Pancreas (tissue), 10 donors: ENCODE measurements at places on chromosomes 12 and 14.

DNA sequence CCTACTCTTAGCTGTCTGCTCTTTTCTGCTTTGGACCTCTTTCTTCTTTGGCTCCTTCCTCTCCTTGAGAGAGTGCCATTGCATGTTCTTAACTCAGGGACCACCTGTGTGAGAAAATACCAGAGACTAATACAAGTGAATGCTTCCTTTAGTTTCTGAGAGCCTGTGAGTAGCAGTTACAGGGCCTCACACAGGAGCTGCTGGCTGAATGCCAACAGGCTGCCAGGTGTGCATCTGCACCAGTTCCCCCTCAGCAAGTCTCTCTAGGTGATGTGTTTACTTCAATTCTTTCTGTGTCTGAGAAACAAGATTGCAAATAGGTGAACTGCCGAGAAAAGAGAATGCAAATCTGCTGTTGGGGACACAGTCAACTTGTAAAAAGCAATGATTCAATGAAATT is 108.2 kb downstream of the STXBP6 start:
- no peaks in the 10 kb centered on the region for H3K36me3 ChIP-seq
- H3K27me3 ChIP-seq, result no peaks in the 10 kb centered on the region
- H3K27ac ChIP-seq, result no peak overlapping the region
- H3K4me1 ChIP-seq, result peaks cover 5% of the 10 kb centered on the region

GRCh38 chr12:75581515-75581914 is 70.1 kb upstream of the KRR1 start:
- DNase-seq, result no peak
- H3K4me3 ChIP-seq, result no peak overlapping the region
- no peaks in the 10 kb centered on the region for H3K27me3 ChIP-seq
- no peak overlapping the region for H3K27ac ChIP-seq
- H3K4me1 ChIP-seq, result no peaks in the 10 kb centered on the region
- H3K36me3 ChIP-seq, result no peaks in the 10 kb centered on the region

GRCh38 chr14:60166142-60166541 is 944 bp upstream of the DHRS7 start:
- peaks cover 3% of the 10 kb centered on the region for H3K4me1 ChIP-seq
- H3K27ac ChIP-seq, result no peak overlapping the region
- H3K36me3 ChIP-seq, result no peaks in the 10 kb centered on the region
- H3K4me3 ChIP-seq, result no peak overlapping the region
- DNase-seq, result no peak

DNA sequence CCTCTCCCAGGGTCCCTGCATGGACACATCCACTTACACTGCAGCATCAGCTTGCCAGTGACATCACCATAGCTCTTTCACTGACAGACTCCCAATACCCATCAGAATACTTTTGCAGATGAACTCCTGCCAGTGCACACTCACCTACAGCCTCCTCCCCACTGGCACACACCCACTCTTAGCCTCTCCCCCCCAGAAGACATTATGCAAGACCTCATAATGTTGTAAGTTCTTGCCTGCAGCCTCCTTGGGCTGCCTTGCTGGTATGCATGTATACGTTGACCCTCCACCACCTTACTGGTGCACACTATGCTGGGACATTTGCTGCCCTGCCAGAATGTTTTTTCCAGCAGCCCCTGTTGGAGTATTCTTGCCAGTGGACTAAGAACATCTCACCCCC is 324.2 kb downstream of the AEBP2 start:
- H3K27me3 ChIP-seq, result no peaks in the 10 kb centered on the region
- no peaks in the 10 kb centered on the region for H3K4me1 ChIP-seq
- no peak overlapping the region for H3K4me3 ChIP-seq
- H3K36me3 ChIP-seq, result no peaks in the 10 kb centered on the region

- H3K4me1 ChIP-seq, result no peaks in the 10 kb centered on the region
- no peak for DNase-seq
- H3K36me3 ChIP-seq, result no peaks in the 10 kb centered on the region
- no peak overlapping the region for H3K27ac ChIP-seq
- no peak overlapping the region for H3K4me3 ChIP-seq
These were observed 340.4 kb downstream of the NAV3 start for GRCh38 chr12:78171061-78171460.

GRCh38 chr14:51093371-51094281 is 1.3 kb downstream of the TRIM9 start:
- H3K36me3 ChIP-seq, result no peaks in the 10 kb centered on the region
- H3K4me1 ChIP-seq, result peaks cover 7% of the 10 kb centered on the region
- H3K4me3 ChIP-seq, result peak overlapping the region; percentile 83
- no peak overlapping the region for H3K27ac ChIP-seq
- H3K27me3 ChIP-seq, result no peaks in the 10 kb centered on the region
- peak; percentile 61 for DNase-seq

DNA sequence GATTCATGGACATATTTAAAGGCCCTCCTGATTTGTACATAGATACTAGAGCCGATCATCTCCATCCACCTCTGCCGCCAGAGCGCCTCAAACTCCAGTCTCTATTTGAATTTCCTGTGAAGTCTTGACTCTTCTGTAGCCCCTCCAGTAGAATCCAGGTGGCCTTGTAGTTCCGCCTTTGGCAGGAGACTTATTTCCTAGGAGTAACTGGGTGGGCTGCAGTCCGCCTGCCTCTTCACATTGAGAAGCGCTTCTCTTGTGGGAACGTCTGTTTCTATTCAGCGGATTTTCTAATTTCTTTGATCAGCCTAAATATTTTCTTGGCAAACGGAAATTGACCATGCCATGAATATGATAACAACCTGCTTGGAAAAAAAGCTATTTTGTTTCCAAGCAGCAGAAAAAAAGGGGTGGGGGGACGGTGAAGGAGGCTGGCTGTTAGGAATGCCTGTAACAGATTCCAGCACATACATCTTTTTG is 9.0 kb upstream of the SIX1 start:
- peak overlapping the region; percentile 51 for H3K4me3 ChIP-seq
- no peaks in the 10 kb centered on the region for H3K4me1 ChIP-seq
- no peaks in the 10 kb centered on the region for H3K36me3 ChIP-seq
- peaks cover 6% of the 10 kb centered on the region for H3K27me3 ChIP-seq

- H3K4me1 ChIP-seq, result no peaks in the 10 kb centered on the region
- no peaks in the 10 kb centered on the region for H3K36me3 ChIP-seq
- DNase-seq, result no peak
These were observed 13.0 kb upstream of the RHOJ start for GRCh38 chr14:63191211-63191610.

DNA sequence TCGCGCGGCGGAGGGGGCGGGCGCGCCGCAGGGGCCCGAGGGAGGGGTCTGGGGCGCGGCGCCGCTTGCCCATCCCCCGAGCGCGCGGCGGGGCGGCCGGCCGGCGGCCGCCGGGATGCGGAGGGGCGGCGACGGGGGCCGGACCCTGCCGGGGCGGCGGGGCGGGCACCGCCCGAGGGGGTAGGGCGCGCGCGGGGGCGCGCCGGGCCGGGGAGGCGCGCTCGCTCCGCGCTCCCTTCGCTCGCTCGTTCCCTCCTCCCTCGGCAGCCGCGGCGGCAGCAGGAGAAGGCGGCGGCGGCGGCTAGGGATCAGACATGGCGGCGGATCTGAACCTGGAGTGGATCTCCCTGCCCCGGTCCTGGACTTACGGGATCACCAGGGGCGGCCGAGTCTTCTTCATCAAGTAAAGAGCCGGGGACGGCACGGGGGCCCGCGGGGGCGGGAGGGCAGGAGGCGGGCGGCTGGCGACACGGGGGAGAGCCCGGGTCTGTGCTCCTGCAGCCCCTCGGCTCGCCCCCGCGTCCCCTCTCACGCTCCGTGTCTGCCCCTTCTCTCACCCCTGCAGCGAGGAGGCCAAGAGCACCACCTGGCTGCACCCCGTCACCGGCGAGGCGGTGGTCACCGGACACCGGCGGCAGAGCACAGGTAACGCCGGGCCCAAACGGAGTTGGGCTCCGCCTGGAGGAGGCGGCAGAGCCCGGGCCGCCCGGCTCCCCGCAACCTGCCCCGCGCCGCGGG is at the start of gene PLEKHA5:
Gene PLEKHA5, plus strand, starts transcription at position 248 of the 738 bp plus-strand sequence. Its CDS starts 67 bp downstream, at position 315.
- peak within 1 kb of the TSS; percentile 93 for H3K27ac ChIP-seq
- peaks cover 11% of the 10 kb centered on the region for H3K4me1 ChIP-seq
- peak; percentile 90 for DNase-seq
- H3K4me3 ChIP-seq, result peak within 1 kb of the TSS; percentile 84
- no peaks in the 10 kb centered on the region for H3K36me3 ChIP-seq

- H3K4me1 ChIP-seq, result no peaks in the 10 kb centered on the region
- no peak overlapping the region for H3K4me3 ChIP-seq
- no peaks in the 10 kb centered on the region for H3K27me3 ChIP-seq
These were observed 117.5 kb upstream of the EVL start for GRCh38 chr14:99947695-99948094.

DNA sequence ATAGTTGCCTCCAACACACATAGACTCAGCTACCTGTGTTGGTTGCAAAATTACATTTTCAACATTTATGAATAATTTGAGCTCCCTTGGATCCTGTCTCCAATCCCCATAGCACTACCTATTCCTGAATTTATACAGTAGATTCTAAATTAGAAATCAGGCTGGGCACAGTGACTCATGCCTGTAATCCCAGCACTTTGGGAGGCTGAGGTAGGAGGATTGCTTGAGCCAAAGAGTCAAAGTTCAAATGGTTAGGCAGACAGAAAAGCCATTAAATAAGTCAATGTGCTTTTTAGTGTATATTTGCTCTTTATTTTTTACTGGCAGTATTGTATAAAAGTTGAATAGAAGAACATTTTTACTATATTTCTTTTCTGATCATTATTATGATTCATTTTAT is 24.9 kb upstream of the C2CD5 start:
- DNase-seq, result no peak

DNA sequence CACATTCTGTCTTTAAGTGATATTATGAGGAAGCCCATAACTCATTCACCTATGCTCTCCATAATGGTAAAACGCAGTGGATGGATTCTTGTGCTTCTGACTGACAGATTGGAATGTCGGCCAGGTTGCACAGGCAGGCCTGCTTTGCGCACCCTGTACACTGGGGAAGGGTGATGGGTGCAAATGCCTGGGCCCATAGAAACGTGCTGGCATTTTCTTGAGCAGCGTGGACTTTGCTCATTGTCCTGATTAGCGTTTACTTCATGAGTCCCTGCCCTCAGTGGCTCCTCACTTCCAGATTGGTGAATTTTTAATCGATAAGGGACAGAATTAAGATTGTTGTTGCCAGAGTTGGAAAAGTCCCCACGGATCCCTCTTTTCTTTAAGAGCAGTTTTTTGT is 80.9 kb upstream of the TRAF3 start:
- no peak overlapping the region for H3K4me3 ChIP-seq
- H3K4me1 ChIP-seq, result peaks cover 13% of the 10 kb centered on the region
- H3K27me3 ChIP-seq, result no peaks in the 10 kb centered on the region
- H3K27ac ChIP-seq, result no peak overlapping the region

DNA sequence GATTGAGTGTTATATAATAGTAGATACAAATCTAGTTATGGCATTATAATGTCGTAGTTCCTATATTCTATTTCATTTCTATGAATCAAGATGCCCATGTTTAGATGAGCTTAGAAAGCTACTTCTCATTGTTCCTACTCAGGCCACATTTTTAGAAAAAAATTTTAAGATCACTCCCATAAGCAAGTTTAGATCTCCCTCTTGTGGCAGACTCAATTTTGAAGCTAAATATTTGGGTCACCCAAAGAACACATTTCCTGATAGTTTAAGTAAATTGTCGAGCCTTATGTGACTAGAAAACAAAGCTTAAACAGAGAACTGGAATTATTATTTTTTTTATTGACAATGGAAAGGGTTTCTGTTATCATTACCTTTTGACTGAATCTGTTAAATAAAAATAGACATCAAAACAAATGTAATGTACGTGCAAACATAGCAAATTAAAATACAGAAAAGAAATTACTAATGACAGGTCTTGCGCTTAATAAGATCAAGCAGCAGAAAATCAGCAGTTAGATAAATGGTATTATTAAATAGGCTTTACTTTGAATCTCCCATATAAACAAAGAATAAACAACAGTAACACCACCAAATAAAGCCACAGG is 180.2 kb downstream of the ACSS3 start:
- no peaks in the 10 kb centered on the region for H3K36me3 ChIP-seq
- no peak for DNase-seq
- H3K4me3 ChIP-seq, result no peak overlapping the region
- no peaks in the 10 kb centered on the region for H3K27me3 ChIP-seq

DNA sequence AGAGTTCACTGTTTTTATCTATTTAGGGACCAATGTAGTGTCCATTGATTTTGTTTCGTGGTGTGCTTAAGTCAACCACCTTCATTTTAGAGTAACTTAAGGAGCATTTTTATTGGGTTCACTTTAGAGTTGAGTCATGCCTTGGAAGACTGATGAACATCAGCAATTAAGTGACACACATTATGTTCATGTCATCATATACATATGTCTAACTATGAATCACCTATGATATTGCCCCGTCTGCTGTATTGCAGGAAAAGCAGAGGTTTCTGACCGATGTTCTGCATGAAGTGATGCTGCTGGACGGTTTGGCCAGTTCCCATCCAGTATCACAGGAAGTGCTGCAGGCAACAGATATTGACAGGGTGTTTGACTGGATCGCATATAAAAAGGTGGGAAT is 227.1 kb downstream of the TRHDE start:
- DNase-seq, result no peak
- no peak overlapping the region for H3K27ac ChIP-seq
- H3K36me3 ChIP-seq, result peaks cover 7% of the 10 kb centered on the region
- no peaks in the 10 kb centered on the region for H3K4me1 ChIP-seq
- H3K27me3 ChIP-seq, result no peaks in the 10 kb centered on the region
- no peak overlapping the region for H3K4me3 ChIP-seq

- no peak overlapping the region for H3K27ac ChIP-seq
- H3K4me1 ChIP-seq, result no peaks in the 10 kb centered on the region
- no peak overlapping the region for H3K4me3 ChIP-seq
- no peak for DNase-seq
- no peaks in the 10 kb centered on the region for H3K36me3 ChIP-seq
- H3K27me3 ChIP-seq, result no peaks in the 10 kb centered on the region
These were observed 2.9 kb upstream of the MMP17 start for GRCh38 chr12:131825146-131825892.

- peak overlapping the region; percentile 78 for H3K4me3 ChIP-seq
- H3K27me3 ChIP-seq, result no peaks in the 10 kb centered on the region
- DNase-seq, result no peak
- H3K4me1 ChIP-seq, result peaks cover 13% of the 10 kb centered on the region
- H3K27ac ChIP-seq, result peak overlapping the region; percentile 95
These were observed 1.2 kb downstream of the NUDT4 start for GRCh38 chr12:93378998-93379325.

DNA sequence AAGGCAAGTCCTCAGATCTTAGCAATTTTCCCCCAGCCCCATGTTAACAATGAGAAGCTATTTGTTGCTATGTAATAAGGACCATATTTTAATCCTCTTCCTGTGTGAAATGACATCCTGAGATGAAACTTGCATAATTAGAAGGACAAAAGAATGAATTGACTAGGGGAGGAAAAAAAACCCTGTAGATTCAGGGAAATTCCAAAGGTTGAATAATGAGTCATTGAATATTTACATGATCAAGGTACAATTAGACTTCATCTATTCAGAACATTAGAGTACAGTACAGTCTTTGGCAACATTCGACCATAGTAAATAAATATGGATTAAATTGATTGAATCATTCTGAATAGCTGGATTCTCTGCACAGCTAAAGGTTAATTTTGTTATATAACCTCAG is 9.4 kb downstream of the MYBPC1 start:
- no peaks in the 10 kb centered on the region for H3K27me3 ChIP-seq
- DNase-seq, result no peak
- no peak overlapping the region for H3K4me3 ChIP-seq
- H3K27ac ChIP-seq, result peak overlapping the region; percentile 57
